ENCODE measurements at places on chromosomes 7 and 10.

GRCh38 chr10:69213591-69214311 is 6.4 kb upstream of the HKDC1 start:
- no peak for DNase-seq

GRCh38 chr7:46957195-46957594 is 624.7 kb downstream of the TNS3 start:
- no peak for DNase-seq

DNA sequence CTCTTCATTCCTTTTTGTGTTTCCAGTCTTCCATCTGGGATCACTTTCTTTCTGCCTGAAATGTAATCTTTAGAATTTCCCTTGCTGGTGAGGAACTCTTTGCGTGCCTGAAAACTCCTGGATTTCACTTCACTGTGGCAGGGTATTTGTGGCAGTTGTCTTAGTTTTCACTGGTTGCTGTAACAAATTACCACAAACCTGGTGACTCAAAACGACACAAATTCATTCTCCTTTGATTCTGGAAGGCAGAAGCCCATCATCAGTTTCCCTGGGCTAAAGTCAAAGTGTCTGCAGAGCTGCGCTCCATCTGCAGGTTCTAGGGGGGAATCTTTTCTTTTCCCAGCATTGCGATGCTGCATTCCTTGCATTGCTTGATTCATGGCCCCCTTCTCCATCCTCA is 109.3 kb downstream of the RBM20 start:
- DNase-seq = no peak

- DNase-seq = no peak
These were observed 187.6 kb downstream of the PFKFB3 start for GRCh38 chr10:6390213-6390845.

GRCh38 chr10:5259952-5260578 is 63.4 kb downstream of the AKR1C4 start:
- DNase-seq = no peak

DNA sequence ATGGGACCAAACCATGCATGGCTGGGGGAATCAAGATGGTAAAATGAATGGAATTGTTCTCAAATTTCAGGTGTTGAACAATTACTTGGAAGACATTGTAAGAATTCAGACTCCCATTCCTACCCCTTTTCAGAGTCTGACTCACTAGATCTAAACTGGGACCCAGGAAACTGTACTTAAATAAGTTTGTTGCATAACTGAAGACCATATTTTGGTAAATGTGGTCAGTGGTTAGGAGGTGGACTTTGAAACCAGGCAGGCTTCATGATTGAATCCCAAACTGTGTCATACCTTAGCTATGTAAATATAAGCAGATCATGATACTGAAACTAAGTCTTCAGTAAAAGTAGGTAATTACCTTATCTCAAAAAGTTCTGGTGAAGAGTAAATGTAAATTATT is 41.7 kb downstream of the ZWINT start:
- no peak for DNase-seq

GRCh38 chr10:100890141-100890672 is 22.6 kb upstream of the SLF2 start:
- no peak for DNase-seq

DNA sequence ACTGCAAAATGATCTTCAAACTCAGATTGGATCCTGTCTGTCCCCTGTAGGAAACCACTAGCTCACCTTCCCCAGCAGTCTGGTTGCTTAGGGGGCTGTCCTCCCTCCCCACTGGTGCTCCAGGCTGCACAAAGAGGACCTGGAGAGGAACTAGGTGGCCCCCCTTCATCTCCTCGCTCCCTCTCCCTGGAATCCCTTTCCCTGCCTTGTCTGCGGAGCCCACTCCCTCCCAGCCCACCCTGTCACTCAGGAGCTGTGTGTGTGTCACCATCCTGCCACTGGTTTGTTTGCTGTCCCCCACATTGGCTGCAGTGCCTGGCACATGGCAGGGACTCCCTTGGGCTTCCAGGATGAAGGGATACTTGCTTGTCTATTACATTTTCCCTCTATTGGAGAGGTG is 35.5 kb upstream of the ZMIZ2 start:
- DNase-seq = no peak

GRCh38 chr7:85234730-85235129 is 47.9 kb upstream of the SEMA3D start:
- DNase-seq = no peak

DNA sequence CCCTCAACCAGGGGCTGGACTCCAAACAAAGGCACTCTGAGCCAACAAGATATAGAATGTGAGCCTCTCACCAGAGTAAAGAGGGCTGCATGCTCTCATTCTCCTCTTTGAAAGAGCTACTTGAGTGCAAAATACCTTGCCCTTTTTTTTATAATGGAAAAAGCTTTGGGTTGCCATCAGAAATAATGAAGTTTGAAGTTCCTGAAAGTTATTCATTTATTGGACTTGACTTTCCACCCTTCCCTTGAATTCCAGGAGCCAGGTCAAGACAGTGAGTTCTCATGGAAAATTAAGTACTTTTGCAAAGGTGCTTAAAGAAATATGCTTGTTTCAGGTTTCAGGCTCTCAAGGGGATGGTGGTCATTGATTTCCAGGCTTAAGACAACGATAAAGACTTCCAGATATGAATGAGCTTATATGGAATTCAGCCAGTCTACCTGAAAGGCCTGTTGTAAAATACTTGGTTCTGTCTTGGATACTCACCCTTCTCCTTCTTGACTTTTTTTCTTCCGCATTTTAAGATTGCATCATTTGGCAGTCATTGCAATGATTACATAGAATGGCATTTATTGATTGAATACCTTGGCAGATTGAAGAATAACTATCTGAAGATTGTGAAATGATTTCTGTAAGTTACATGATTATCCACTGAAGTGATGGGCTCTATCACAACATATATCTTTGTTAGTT is 696.4 kb downstream of the INHBA start:
- no peak for DNase-seq

- DNase-seq = no peak
These were observed 95.9 kb downstream of the TRRAP start for GRCh38 chr7:98974205-98974604.

- no peak for DNase-seq
These were observed 165.8 kb downstream of the CACNB2 start for GRCh38 chr10:18306031-18306430.

All from naive thymus-derived CD4-positive, alpha-beta T cell (primary cell).